Left lobe of liver (tissue), 2 donors: ENCODE measurements at places on chromosomes 4 and X. TPM values are rescaled to one million over a fixed set of nuclear protein-coding genes. Genes with fewer than 3 reads are reported as not detected.

FAM53A gene
- total RNA-seq, result 2.2 TPM

DNA sequence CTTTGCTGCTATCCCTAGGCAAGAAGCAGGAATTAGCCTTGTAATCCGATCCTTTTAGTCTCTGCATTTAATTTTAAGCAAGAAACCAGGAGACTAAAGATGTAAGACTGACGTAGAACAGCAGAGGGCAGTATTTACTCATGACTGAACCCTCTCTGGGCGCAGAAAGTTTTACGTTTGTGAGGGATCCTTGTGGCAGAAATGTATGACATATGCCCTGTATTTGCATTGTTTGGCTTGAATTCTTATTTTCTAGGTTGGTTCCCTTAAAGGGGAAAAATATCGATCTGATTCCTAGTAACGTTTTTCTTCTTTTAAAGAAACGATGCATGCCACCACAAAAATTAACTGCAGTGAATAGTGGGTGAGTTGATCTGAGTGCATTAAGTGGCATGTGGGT is 1.3 kb upstream of the FAT4 start:
- peak; percentile 47 for DNase-seq

DNA sequence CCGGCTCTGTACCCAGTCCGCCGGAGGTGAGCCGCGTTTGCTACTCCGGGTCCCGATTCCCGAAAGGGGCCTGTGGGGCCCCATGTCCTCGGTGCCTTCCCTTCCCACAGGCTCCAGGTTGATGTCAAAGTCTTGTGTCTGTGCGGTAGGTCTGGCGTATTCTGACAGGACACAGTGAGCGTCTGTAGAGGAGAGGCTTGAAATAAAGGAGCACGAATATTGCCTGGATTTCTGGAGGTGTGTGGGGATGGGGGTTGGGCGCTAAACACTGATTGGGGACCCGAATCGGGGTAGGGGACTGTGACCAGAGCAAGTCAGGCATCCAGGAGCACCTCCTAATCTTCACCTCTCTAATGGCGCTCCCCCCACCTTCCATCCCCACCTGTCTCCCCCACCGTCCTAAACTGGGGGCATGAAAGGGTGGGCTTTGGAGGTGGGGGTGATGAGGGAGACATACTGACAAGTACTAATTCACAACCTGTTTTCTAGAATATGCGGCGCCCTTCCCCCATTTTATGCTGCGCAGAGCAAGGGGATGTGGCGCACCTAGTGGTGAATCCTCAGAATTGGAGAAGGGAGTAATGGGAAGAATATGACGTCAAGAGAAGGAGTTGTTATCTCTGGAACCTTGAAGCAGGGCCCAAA is 855 bp downstream of the GPRASP2 start:
- DNase-seq, result peak; percentile 68

GRCh38 chr4:35102066-35102465 is 1142.2 kb downstream of the ARAP2 start:
- DNase-seq, result no peak

DNA sequence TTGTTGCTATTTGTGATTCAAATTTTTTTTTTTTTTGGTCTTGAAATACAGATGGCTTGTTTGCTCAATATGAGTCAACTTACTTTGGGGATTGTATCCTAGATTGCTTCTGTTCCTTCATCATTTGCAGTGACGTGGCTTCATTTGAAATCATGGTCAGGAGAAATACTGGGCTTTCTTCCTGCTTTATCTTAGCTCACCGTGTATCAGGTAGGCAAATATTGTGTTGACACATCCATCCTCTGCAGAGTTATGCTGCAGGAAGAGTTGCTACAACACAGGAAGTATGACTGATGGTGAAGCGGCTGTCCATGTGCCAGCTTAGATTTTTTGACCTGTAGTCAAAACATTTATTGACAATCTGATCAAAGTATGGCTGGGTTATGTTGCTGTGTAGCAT is 232.2 kb downstream of the C4orf33 start:
- DNase-seq, result no peak

GRCh38 chr4:151961456-151961855 is 200.6 kb upstream of the GATB start:
- no peak for DNase-seq

- DNase-seq, result no peak
Measured at GRCh38 chr4:118834070-118834469, 1.9 kb downstream of the SEC24D start.
